Astrocyte (in vitro differentiated cells and primary cell): ENCODE measurements at places on chromosomes 13 and 19. TPM values are rescaled to one million over a fixed set of nuclear protein-coding genes. Genes with fewer than 3 reads are reported as not detected.

MATK gene
- 0.22 TPM in 1 of 2 replicates, not detected in the other for total RNA-seq

DNA sequence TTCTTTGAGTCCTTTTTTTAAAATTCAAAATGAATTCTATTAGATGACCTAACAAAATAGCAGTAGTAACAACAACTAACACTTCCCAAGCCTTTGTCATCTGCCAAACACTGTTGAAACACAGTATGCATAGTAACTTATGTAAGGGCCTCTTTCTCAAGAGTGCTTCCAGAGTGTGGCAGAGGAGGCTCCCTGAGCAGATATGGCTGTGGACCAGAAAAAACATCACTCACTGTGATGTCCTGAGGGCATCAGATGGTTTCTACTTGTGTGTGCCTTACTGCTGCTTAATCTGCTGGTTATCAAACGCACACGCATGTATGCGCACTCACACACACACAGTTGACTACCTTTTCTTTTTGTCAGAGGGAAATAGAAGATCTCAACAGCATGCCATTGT is 110.8 kb downstream of the DLEU7 start:
- H3K36me3 ChIP-seq, result no peaks in the 10 kb centered on the region
- DNase-seq, result no peak
- no peaks in the 10 kb centered on the region for H3K27me3 ChIP-seq
- no peak overlapping the region for H3K27ac ChIP-seq
- H3K4me3 ChIP-seq, result no peak overlapping the region

DNA sequence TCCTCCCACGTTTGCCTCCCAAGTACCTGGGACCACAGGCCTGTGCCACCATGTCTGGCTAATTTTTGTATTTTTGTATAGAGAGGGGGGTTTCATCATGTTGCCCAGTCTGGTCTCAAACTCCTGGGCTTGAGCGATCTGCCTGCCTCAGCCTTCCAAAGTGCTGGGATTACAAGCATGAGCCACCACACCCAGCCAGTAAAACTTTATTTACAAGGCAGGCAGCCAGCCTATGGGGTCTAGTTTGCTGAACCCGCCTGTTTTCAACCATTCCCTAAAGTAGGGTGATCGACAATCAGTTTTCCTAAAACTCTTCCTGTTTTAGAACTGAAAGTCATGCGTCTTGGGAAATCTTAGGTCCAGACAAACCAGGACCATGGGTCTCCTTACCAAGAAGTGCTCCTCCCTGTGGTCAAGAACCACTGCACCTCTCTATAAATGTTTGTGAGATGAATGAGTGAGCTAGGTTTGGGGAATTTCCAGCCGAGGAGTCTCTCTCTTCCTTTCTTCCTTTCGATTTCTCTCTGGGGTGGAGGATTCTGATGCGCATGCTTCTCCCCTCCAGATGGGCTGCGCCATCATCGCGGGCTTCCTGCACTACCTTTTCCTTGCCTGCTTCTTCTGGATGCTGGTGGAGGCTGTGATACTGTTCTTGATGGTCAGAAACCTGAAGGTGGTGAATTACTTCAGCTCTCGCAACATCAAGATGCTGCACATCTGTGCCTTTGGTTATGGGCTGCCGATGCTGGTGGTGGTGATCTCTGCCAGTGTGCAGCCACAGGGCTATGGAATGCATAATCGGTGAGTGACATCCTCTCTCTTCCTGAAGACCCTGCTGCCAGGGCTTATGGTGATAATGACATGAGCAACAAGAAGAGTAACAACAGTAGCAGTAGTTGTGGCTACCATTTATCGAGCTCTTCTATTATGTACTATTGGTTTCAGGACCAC is 38.7 kb downstream of the ADGRE1 start:
- H3K36me3 ChIP-seq, result no peaks in the 10 kb centered on the region
- DNase-seq, result no peak
- no peaks in the 10 kb centered on the region for H3K4me1 ChIP-seq
- no peaks in the 10 kb centered on the region for H3K27me3 ChIP-seq

MUC16 gene
- not detected in 2 replicates for total RNA-seq

DNA sequence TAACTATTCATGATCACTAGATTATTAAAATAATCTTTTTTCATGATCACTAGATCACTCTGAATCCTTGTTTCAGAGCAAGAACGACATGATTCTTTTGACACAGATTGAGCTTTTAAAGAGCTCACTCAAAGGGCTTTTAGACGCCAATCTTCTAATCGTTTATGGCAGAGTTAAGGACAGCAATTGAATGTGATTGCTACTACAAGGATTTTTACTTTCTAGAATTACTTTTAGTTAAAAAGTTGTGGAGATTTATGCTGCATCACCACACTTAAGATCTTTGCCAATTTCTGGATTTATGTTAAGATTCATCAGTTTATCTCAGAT is 1.3 kb downstream of the EXOSC8 start:
- peaks cover 11% of the 10 kb centered on the region for H3K4me1 ChIP-seq
- H3K27me3 ChIP-seq, result no peaks in the 10 kb centered on the region
- H3K27ac ChIP-seq, result peak overlapping the region; percentile 99
- H3K4me3 ChIP-seq, result peak overlapping the region; percentile 92

DNA sequence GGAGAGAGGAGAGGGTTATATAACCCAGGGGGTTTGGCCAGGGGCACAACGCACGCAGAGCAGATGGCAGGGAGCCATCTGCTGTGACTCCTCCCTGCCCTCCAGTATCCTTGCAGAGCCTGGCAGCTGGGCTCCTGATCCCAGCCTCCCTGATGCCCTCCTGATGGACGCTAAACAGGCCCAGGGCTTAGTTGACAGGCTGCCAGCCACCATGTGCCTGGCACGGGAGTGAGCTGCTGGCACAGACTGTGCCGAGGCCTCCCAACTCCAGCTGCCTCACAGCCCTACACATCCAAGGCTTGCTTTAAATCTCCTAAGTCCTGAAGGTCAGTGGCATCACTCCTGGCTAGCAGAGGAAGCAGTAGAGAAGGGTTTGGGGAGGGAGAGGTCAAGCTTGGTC is 16.7 kb downstream of the SYDE1 start:
- no peak for DNase-seq
- H3K4me1 ChIP-seq, result peaks cover 15% of the 10 kb centered on the region
- H3K4me3 ChIP-seq, result no peak overlapping the region
- H3K36me3 ChIP-seq, result peaks cover under 1% of the 10 kb centered on the region
- no peaks in the 10 kb centered on the region for H3K27me3 ChIP-seq

TTC9B gene
- total RNA-seq, result not detected in 2 replicates

ERICH4 gene
- not detected in 2 replicates for total RNA-seq

DNA sequence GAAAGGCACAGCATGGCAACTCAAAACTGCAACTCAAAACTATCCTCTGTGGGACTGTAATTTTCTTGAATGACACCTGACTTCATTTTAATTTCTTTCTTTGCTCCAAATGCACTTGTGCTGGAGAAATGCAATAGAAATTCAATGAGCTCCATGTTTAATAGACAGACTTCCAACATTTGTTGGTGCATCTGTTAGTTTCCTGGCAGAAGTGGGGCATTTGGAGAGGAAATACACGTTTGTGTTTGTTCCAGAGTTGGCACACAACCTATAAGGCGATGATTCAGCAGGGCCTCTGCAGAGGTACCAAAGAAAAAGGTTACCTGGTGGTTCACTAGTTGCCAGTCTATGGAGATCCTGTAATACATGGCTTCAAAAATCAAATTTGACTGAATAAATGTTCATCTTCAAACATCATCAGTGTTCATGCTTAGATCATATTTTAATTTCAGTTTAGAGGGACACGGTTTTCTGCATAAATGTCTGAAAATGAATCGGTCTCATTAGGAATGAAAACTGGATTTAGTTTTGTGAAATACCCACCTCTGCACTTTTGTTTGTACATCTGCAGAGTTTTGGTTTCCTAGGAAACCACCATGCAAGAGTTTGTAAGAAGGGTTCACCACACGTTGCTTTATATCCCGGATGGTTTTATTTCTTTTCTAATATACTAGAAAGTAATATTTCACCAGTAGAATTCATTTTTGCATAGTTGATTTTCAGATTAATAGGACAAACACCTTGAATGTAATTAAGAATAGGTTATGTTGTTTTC is 21.8 kb upstream of the OBI1 start:
- no peak for DNase-seq
- no peak overlapping the region for H3K4me3 ChIP-seq
- no peaks in the 10 kb centered on the region for H3K36me3 ChIP-seq
- H3K4me1 ChIP-seq, result no peaks in the 10 kb centered on the region

DNA sequence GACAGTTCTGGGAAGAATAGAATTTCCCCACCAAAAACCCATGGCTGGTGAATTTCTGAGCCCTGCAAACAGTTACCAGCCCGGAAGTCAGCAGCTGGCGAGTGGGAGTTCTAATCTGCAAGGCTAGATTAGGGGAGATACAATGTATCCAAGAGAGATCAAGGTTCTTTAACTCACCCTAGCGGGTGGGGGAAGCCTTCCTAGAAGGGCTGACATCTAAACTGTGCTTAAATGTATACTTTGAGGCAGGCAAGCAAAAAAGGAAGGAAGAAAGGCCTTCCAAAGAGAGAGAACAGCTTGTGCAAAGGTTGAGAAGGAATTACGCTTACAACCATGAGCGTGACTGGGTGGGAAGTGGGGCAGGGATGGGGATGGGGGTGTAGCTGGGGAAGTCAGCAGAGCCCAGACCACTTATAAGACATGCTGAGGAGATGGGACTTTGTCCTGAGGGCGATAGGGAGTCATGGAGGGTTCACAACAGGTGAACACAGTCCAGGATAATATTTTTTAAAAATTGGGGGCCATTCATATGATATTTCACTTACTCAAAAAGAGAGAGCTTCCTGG is 20.8 kb upstream of the ZNRF4 start:
- H3K27ac ChIP-seq, result peak overlapping the region; percentile 85
- H3K36me3 ChIP-seq, result no peaks in the 10 kb centered on the region
- DNase-seq, result peak; percentile 22
- no peak overlapping the region for H3K4me3 ChIP-seq
- no peaks in the 10 kb centered on the region for H3K27me3 ChIP-seq

- peaks cover 7% of the 10 kb centered on the region for H3K4me1 ChIP-seq
- H3K36me3 ChIP-seq, result peaks cover 12% of the 10 kb centered on the region
- DNase-seq, result peak; percentile 51
- no peak overlapping the region for H3K4me3 ChIP-seq
- H3K27me3 ChIP-seq, result no peaks in the 10 kb centered on the region
Measured at GRCh38 chr13:27076421-27076820, 95.2 kb downstream of the USP12 start.

ELSPBP1 gene
- not detected in 2 replicates for total RNA-seq

DNA sequence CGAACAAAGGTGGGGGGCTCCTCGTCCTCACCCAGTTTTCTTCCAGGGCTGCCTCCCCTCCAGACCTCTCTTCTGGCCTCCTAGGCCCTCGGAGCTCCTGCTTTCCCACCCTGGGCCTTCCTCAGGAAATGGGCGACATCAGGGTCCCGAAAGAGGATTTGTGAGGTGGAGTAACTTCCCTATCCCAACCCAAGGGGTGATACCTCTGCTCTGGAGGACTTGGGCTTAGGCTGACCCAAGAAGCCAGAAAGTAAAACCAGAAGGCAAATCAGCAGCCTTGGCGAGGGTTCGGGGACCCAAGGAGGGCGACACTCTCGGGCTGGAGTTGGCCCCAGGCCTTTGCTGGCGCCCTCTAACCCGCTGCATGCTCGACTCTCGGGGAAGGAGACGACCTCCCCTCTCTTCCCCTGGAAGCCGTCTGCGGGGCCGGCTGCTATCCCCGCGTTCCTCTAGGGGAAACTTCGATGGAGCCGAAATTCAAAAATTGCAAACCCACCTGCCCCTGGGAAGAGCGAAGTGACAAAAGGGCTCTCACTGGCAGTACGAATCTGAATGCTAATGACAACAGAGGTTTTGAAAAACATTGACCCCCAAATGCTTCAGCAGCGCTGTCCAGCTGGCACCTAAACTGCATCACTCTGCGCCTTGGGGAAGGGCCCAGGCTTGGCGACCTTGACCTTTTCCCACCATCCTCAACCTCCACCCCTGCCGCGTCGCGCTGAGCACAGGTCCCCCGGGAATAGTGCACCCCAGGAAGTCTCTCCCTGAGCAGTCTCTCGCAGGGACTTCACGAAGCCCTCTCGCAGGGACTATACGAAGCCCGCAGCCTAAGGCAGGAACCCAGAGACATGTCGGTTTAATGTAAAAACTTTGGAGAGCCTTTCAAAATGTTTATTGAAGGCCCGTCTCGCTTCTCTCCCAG is 2.4 kb downstream of the PDX1 start:
- peaks cover 4% of the 10 kb centered on the region for H3K4me1 ChIP-seq
- peaks cover 93% of the 10 kb centered on the region for H3K27me3 ChIP-seq
- no peaks in the 10 kb centered on the region for H3K36me3 ChIP-seq
- no peak overlapping the region for H3K27ac ChIP-seq
- H3K4me3 ChIP-seq, result no peak overlapping the region

DNA sequence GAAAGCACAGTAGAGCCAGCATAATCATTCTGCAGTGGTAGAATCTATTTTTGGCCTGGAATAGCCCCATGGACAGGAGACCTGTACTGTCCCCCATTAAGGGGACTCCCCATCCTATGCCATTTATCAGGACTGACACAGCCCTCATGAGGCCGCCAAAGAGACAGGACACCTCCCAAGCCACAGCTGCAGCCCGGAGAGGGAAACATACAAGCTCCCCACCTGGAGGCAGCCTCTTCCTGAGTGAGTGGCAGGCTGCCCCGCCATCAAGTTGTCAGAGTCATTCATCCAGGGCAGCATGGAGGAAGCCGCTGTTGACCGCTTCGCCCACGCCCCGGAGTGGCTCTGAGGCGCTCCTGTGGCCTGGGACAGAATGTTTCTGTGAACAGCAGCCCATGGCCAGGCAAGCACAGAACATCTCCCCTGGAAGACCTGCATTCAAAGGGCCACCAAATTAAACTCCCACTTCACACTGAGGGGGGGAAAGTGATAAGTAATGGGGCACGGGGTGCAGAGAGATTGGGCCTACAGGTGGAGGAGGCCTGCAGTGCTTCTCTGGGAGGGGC is 111.3 kb downstream of the ZDHHC20 start:
- no peak for DNase-seq
- no peak overlapping the region for H3K4me3 ChIP-seq
- no peaks in the 10 kb centered on the region for H3K27me3 ChIP-seq

DNA sequence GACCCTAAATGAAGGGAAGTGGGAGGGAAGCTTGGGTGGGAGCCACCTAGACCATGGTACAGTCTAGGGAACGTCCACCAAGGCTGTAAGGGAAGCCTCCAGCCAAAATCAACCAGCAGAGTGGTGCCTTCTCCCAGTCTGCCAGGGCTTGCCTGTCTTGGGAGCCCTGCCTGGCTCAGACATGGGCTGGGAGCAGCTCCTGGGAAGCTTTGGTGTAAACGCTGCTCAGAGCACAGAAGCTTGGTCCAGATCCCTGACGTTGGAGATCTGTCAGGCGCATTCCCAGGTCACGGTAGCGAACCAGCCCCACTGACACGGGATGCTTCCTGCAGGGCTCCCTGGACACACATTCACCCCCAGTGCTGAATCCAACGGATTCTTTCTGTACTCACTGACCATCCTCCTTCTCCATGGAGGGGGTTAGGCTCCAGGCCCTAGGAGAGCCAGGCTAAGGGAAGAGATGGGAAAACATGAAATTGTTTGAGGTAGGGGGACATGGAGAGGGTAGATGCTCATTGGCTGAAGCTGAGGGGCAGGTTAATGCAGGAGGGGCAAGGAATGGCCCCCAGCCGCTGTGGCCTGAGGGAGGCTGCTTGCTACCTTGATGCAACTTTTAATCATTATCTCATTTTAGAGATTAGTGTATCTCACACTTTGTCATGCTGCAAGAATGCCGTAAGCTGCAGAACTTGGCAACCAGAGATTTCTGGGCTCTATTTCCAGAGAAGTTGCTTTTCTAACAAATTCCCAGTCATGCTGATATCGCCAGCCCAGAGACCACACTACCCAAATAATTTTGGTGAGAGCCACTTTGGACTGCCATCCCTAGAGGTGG is 195.8 kb downstream of the UQCRFS1 start:
- no peaks in the 10 kb centered on the region for H3K36me3 ChIP-seq
- H3K4me3 ChIP-seq, result no peak overlapping the region
- H3K27ac ChIP-seq, result no peak overlapping the region
- no peaks in the 10 kb centered on the region for H3K4me1 ChIP-seq

- no peak overlapping the region for H3K27ac ChIP-seq
- no peak for DNase-seq
- H3K36me3 ChIP-seq, result no peaks in the 10 kb centered on the region
- no peak overlapping the region for H3K4me3 ChIP-seq
- no peaks in the 10 kb centered on the region for H3K4me1 ChIP-seq
- no peaks in the 10 kb centered on the region for H3K27me3 ChIP-seq
Measured at GRCh38 chr19:28874742-28875141, 338.2 kb downstream of the UQCRFS1 start.
